ENCODE measurements at places on chromosomes 13 and 19. TPM values are rescaled to one million over a fixed set of nuclear protein-coding genes. Genes with fewer than 3 reads are reported as not detected.

ZNF497 gene
- total RNA-seq, result 7.0 TPM

ZNF548 gene
- 45.7 TPM for total RNA-seq

- DNase-seq, result no peak
Measured at GRCh38 chr19:42538841-42539709, 10.8 kb upstream of the CEACAM1 start.

DNA sequence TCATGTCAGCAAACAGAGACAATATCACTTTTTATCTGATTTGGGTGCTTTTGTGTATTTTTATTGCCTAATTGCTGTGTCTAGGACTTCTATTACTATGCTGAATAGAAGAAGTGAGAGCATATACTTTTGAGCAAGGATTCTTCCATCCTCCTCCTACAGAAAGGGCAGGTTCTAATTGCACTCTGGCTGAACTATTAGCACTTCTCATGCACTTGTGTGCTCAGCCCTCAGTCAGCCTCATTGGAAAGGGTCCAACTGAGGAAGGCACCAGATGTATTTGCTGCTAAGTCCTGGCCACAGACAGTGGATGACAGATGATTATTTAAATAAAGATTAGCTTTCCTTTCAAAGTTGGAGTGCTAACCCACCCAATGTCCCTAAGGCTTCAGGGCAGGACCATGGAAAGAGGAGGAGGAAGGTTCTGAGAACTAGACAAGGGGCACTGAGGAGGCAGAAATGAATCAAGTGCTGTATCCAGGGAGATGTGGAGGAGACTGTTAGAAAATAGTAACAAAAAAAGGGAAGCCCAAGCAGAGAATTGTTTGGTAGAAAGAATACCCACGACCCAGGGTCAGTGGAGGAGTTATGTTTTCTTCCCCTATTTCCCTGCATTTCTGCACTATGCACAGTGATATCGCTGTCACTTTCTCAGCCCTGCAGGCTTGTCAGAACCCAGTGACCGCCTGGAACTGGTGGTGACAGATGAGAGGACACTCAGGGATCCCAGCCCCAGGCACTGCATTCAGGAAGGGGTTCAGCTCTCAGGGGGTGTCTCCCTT lies 8.0 kb downstream of the LILRB4 start:
- no peak for DNase-seq

GRCh38 chr13:76976490-76976889 lies 15.4 kb upstream of the CLN5 start:
- peak; percentile 89 for DNase-seq

Data from cerebellum (tissue), 4 donors.